ENCODE measurements at places on chromosomes 2 and 18.

DNA sequence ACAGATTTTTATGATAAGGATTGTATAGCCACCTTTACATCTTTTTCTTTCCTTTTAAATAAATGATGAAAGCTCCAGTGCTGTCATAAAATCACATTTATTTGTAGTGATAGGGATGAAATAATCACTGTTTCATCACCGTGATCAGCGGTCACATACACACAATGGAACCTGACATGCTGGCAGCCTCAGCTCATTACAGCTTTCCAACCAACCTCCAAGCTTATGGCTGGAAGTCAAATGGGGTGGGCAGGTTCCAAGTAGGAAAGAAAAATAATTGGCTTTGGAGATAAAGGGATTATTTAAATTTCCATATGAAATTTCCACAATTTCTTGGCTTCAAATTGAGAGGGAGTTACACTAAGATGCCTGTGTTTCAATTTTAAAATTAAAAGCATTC lies 251.3 kb downstream of the PLCL1 start:
- no peak for DNase-seq

DNA sequence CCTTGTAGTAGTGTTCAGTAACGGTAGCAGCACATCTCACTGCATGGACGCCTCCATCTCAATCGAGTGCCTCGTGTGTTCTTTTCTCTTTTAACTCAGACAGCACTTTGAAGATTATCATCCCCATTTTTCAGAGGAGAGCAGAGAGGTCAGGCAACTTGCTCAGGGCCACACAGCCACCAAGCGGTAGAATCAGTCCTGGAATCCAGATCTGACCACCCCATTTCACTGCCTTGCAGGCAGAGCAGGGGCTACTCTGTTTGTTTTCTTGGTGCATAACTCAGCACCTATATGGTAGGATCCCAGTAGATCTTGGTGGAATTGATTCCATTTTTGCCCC lies 129.5 kb downstream of the SMAD7 start:
- DNase-seq: no peak

- DNase-seq: no peak
Observed at GRCh38 chr2:29046321-29046720, 28.0 kb downstream of the PCARE start.

GRCh38 chr18:57004366-57005121 lies 142.3 kb upstream of the BOD1L2 start:
- DNase-seq: no peak

DNA sequence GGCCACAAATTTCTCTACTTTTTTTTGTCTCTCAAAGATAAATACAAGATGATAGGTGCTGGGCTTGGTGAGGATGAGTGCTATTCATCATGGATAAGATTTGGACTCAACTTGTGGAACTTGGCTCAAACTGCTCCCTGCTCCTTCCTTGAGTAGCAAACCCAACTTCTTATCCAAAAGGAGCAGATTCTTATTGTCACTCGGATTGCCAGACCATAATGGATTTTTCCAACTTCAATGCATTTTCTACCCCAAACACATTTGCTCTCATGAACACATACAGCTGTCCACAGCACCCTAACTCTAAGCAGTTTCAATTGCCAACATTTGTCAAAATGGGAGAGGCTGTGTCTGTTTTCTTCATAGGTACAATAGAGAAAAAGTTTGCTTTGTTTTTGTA lies 99.5 kb upstream of the APCDD1 start:
- no peak for DNase-seq

GRCh38 chr2:176109192-176109901 lies 2.3 kb downstream of the HOXD11 start:
- no peak for DNase-seq

DNA sequence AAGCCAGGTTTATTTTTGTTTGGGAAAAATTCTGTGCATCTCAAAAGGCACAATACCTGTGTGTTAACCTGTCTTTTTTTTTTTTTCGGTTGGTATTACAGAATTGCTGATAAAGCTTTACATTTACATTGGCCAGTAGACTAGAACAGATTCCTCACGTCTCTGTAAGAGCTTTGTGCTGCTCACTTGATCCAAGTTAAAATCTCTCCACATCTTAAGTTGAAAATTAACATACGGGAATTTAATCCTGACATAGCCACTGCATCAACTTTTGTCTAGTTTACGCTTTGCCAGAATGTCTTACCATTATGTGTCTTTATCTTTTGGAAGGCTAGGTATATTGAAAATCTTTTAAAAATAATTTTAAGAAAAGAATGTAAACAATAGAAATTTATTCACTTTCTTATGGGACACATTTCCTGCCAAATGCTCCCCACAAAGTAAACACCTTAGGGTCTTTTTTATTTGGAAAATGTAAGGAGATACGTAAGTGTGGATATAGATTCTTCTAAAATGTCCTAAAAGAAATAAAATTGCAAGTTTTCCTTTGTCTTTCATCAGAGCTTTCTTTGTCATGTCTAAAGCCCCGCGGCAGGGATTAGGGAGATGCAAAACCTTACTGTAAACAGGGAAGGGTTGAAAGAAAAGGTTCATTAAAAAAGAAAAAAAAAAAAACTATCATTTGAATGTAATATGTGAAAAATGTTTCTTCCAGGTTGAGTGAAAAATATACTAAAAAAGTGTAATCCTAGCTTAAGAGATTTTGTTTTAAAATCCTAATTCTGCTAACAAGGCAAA lies 912.8 kb downstream of the NRXN1 start:
- no peak for DNase-seq

- DNase-seq: no peak
Observed at GRCh38 chr2:118046634-118047210, 32.9 kb upstream of the CCDC93 start.

DNA sequence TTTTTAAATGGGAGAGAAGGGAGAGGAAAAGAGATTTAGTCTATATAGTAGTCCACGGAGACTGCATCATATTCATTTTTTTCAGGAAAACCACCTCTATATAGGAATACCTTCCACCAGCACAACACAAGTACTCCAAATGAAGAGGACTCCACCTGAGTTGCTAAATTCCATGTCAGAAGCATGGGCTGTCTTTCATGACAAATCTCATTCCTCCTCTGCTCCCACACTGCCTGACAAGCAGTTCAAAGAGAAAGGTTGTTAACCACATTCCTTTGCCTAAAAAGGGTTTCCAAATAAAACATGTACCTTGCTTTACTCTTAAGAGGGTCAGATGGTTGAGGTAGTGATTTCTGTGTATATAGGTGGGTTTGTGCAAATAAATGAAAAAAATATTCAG lies 122.0 kb downstream of the TMEFF2 start:
- no peak for DNase-seq

- no peak for DNase-seq
Observed at GRCh38 chr2:120077896-120078295, 65.0 kb downstream of the EPB41L5 start.

- DNase-seq: no peak
Observed at GRCh38 chr2:151251012-151251411, 10.7 kb downstream of the RBM43 start.

GRCh38 chr2:54561010-54561409 lies 104.9 kb downstream of the SPTBN1 start:
- DNase-seq: no peak

- DNase-seq: no peak
Observed at GRCh38 chr2:18445433-18446320, 114.8 kb downstream of the RDH14 start.

- DNase-seq: no peak
Observed at GRCh38 chr18:23538001-23538400, 34.7 kb downstream of the RMC1 start.

- no peak for DNase-seq
Observed at GRCh38 chr2:143452817-143453451, 323.7 kb downstream of the ARHGAP15 start.

GRCh38 chr2:159179696-159180095 lies 106.8 kb downstream of the WDSUB1 start:
- no peak for DNase-seq

- DNase-seq: no peak
Observed at GRCh38 chr2:205946226-205946625, 139.7 kb downstream of the INO80D start.

Measured in hindlimb muscle (tissue), 1 donor.